ENCODE measurements at places on chromosomes 3 and 15. TPM values are rescaled to one million over a fixed set of nuclear protein-coding genes. Genes with fewer than 3 reads are reported as not detected.

GRCh38 chr3:186886202-186886981 lies 43.9 kb downstream of the ADIPOQ start:
- H3K4me3 ChIP-seq: no peak overlapping the region
- no peaks in the 10 kb centered on the region for H3K36me3 ChIP-seq
- peaks cover 9% of the 10 kb centered on the region for H3K27me3 ChIP-seq
- DNase-seq: no peak

DNA sequence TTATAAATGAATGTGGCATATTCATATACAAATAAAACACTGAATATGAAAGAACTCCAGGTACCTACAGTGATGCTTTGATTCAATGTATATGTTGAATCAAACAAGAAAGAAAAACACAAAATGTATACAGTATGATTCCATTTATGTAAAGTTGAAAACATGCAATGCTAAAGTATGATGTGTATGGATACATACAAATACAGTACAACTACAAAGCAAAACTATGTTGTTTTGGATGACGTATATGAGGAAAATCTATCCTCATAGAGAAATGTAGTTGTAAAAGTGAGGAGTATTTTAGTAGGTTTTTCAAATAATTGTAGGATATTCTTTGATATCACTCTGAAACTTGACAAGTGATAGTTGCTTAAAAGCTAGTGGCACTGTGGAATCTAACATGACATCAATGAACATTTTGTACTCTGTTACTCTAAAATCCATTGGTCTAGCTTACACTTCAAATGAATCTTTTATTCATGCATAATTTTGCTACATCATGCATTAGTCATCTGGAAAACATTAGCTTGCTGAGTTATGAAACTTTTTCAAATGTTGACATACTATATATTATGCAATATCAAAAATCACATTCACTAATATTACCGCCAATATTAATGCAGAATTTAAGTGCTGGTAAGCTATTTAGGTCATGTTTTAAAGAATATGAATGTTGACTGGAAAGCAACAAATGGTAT lies 278.1 kb upstream of the CHRNA7 start:
- DNase-seq: peak; percentile 1
- no peak overlapping the region for H3K4me3 ChIP-seq
- H3K4me1 ChIP-seq: no peaks in the 10 kb centered on the region
- no peak overlapping the region for H3K27ac ChIP-seq
- H3K36me3 ChIP-seq: no peaks in the 10 kb centered on the region
- no peaks in the 10 kb centered on the region for H3K27me3 ChIP-seq

- H3K4me1 ChIP-seq: no peaks in the 10 kb centered on the region
- no peak overlapping the region for H3K4me3 ChIP-seq
- H3K27ac ChIP-seq: no peak overlapping the region
- H3K27me3 ChIP-seq: peaks cover 31% of the 10 kb centered on the region
- DNase-seq: no peak
- no peaks in the 10 kb centered on the region for H3K36me3 ChIP-seq
Measured at GRCh38 chr3:151093148-151093547, 7.7 kb downstream of the MED12L start.

DNA sequence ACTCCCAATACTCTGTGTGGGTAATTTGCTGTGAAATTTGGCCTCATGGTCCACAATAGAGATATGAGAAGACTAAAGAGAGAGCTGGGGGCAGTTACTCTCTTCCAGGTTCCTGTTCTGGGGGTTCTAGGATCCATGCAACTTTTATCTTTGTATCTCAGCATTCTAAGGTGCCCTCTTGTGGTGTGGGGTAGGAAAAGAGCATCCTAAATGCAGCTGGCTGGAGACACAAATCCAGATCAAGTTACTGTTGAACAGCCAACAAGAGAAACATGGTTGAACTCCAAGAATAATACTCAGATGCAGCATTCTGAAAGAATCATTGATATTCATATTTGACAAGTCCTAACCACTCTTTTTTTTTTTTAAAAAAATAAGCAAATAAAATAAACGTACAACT lies 238.2 kb downstream of the GREM1 start:
- no peak overlapping the region for H3K4me3 ChIP-seq
- peaks cover 37% of the 10 kb centered on the region for H3K4me1 ChIP-seq
- no peaks in the 10 kb centered on the region for H3K36me3 ChIP-seq
- DNase-seq: peak; percentile 95
- H3K27ac ChIP-seq: peak overlapping the region; percentile 92
- H3K27me3 ChIP-seq: no peaks in the 10 kb centered on the region

- peak overlapping the region; percentile 55 for H3K4me3 ChIP-seq
- DNase-seq: no peak
- peaks cover 29% of the 10 kb centered on the region for H3K27me3 ChIP-seq
- H3K36me3 ChIP-seq: no peaks in the 10 kb centered on the region
- peaks cover 1% of the 10 kb centered on the region for H3K4me1 ChIP-seq
Measured at GRCh38 chr3:124034016-124034843, 42.3 kb upstream of the ROPN1 start.

DNA sequence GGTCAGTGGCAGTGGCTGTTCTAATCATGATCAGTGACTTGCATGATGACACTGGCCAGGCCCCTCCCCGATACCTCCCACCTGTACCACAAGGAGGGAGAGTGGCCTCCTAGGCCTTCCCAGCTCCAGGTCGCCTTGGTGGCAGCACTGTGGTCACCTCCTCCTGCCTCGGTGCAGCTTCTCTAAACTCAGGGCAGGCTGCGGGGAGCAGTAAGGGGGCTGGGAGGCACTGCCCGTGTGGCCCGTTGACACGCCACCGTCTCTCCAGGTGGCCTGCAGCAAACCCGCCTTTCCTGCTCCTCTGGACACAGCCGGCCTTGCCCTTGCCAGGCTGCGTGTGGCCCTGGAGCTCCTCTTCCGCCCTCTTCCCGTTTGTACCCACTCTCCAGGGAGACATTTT lies 184.1 kb downstream of the XXYLT1 start:
- no peaks in the 10 kb centered on the region for H3K27me3 ChIP-seq
- no peaks in the 10 kb centered on the region for H3K36me3 ChIP-seq
- no peak overlapping the region for H3K4me3 ChIP-seq
- peaks cover 3% of the 10 kb centered on the region for H3K4me1 ChIP-seq
- no peak overlapping the region for H3K27ac ChIP-seq

DNA sequence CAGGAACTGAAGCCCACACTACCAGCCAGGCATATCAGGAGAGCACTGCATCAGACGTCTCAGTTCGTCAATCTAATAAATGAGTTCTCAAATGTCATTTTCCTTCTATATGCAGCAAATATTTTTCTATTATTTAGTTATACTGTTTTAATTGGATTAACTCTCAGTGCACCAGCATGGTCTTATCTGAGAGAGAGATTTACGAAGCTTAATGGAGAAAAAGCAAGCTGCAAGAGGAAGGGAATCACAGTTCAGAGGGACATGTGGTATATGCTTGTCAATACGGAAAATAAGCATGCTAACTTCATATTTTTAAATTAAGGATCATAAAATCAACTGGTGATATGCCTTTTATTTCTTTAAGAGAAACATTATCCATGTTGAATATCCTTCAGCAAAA lies 213.1 kb upstream of the NECTIN3 start:
- H3K27me3 ChIP-seq: no peaks in the 10 kb centered on the region

- H3K27ac ChIP-seq: no peak overlapping the region
- no peak overlapping the region for H3K4me3 ChIP-seq
- H3K4me1 ChIP-seq: no peaks in the 10 kb centered on the region
- no peaks in the 10 kb centered on the region for H3K27me3 ChIP-seq
Measured at GRCh38 chr3:147007736-147008245, 398.6 kb downstream of the ZIC4 start.

GRCh38 chr3:48601622-48601994 lies 6.5 kb upstream of the COL7A1 start:
- peaks cover 30% of the 10 kb centered on the region for H3K4me1 ChIP-seq
- no peak for DNase-seq
- no peak overlapping the region for H3K27ac ChIP-seq

GRCh38 chr3:97810779-97811390 lies 10.9 kb upstream of the CRYBG3 start:
- H3K36me3 ChIP-seq: no peaks in the 10 kb centered on the region
- H3K4me3 ChIP-seq: no peak overlapping the region
- H3K27me3 ChIP-seq: no peaks in the 10 kb centered on the region
- peak; percentile 38 for DNase-seq

The CKMT1B gene
- not detected for total RNA-seq

The C3orf62 gene
- total RNA-seq: 0.83 TPM

GRCh38 chr3:128071771-128072453 lies 19.7 kb downstream of the SEC61A1 start:
- H3K36me3 ChIP-seq: peaks cover 61% of the 10 kb centered on the region
- no peak overlapping the region for H3K27ac ChIP-seq
- DNase-seq: no peak
- no peaks in the 10 kb centered on the region for H3K27me3 ChIP-seq
- peaks cover 10% of the 10 kb centered on the region for H3K4me1 ChIP-seq

The PARP15 gene
- total RNA-seq: not detected

DNA sequence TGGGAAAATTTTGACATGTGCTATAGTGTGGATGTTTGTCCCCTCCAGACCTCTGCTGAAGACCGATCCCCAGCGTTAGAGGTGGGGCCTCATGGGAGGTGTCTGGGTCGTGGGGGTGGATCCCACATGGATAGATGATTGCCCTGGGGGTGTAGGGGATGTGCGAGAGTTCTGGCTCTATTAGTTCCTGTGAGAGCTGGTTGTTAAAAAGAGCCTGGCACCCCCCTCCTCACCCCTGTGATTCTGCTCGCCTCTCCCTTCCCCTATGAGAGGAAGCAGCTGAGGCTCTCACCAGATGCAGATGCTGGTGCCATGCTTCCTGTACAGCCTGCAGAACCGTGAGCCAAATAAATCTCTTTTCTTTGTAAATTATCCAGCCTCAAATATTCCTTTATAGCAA lies 67.4 kb downstream of the ATP10A start:
- H3K27ac ChIP-seq: no peak overlapping the region
- no peaks in the 10 kb centered on the region for H3K27me3 ChIP-seq
- H3K36me3 ChIP-seq: no peaks in the 10 kb centered on the region
- H3K4me3 ChIP-seq: no peak overlapping the region

GRCh38 chr3:4752201-4753072 lies 226.8 kb upstream of the BHLHE40 start:
- H3K36me3 ChIP-seq: no peaks in the 10 kb centered on the region
- no peak overlapping the region for H3K4me3 ChIP-seq
- peaks cover 4% of the 10 kb centered on the region for H3K4me1 ChIP-seq
- peak; percentile 10 for DNase-seq

DNA sequence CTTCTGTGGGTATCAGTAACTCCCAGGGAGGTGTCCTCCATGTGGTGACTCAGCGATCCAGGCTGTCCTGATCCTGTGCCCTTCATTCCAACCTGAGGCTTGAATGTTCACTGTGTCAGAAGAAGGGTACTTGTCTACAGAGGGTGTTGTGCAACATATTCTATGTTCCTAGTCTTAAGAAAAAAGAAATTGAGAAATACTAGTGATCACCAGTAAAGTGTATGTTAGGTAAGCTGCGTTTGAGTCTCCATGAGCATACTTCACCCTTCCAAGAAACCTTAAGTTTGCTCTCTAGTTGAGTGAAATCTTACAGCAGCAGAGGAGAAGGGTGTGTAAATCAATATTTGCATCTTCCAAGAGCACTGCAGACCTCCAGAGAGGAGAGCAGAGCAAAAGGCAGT lies 122.2 kb upstream of the SLC24A5 start:
- no peaks in the 10 kb centered on the region for H3K36me3 ChIP-seq
- DNase-seq: no peak
- no peak overlapping the region for H3K27ac ChIP-seq
- peaks cover 2% of the 10 kb centered on the region for H3K27me3 ChIP-seq
- H3K4me3 ChIP-seq: no peak overlapping the region
- H3K4me1 ChIP-seq: no peaks in the 10 kb centered on the region

- no peaks in the 10 kb centered on the region for H3K36me3 ChIP-seq
- peaks cover 2% of the 10 kb centered on the region for H3K4me1 ChIP-seq
- H3K4me3 ChIP-seq: no peak overlapping the region
- no peak for DNase-seq
Measured at GRCh38 chr3:124298951-124299350, 307.0 kb upstream of the ROPN1 start.

The CADM2 gene
- not detected for total RNA-seq

The PIERCE2 gene
- 0.36 TPM for total RNA-seq

DNA sequence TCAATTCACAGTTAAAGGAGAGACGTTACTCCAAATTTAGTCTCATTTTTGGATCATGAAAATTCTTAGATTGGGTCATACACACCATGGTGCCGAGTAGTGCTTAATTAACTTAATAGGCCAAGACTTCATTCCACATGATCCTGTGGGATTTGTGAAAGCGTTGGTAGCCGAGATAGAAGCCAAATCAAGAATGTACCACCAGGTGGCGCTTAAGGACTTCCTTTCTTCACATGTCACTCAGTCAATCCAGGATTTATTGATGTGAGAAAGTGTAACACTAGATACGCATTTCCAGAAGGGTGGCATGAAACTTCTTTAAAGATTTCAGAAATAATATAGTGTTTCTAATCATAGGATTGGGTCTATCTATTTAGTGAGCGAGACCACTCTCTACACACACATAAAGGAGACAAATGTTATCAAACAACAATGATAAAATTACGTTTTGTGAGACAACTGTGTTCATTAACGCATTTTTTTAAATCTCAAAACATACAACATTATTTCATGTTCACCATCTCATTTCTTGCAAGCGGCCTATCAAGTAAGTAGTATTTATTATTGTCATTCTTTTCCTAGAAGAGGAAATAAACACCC lies 436.1 kb downstream of the CHL1 start:
- H3K27me3 ChIP-seq: no peaks in the 10 kb centered on the region
- H3K36me3 ChIP-seq: no peaks in the 10 kb centered on the region
- no peaks in the 10 kb centered on the region for H3K4me1 ChIP-seq
- no peak overlapping the region for H3K4me3 ChIP-seq
- DNase-seq: peak; percentile 18
- no peak overlapping the region for H3K27ac ChIP-seq

DNA sequence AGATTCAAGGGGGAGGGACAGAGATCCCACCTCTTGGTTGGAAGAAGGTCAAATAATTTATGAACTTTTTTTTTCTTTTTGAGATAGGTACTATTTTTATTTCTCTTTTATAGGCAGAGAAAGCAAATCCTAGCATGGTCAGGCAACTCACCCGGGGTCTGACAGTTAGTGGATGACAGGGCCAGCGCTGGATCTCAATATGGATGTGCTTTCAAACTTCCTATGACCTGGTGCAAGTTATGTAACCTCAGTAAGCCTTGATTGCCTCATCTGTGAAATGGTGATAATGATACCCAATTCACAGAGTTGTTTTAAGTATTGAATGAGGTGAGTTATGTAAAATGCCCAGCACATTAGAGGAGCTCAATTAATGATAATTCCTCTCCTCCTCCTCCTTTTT lies 86.8 kb upstream of the MEF2A start:
- no peak for DNase-seq
- no peak overlapping the region for H3K4me3 ChIP-seq
- no peak overlapping the region for H3K27ac ChIP-seq

The VGLL4 gene
- 34.2 TPM for total RNA-seq

The CCDC39 gene
- total RNA-seq: not detected

DNA sequence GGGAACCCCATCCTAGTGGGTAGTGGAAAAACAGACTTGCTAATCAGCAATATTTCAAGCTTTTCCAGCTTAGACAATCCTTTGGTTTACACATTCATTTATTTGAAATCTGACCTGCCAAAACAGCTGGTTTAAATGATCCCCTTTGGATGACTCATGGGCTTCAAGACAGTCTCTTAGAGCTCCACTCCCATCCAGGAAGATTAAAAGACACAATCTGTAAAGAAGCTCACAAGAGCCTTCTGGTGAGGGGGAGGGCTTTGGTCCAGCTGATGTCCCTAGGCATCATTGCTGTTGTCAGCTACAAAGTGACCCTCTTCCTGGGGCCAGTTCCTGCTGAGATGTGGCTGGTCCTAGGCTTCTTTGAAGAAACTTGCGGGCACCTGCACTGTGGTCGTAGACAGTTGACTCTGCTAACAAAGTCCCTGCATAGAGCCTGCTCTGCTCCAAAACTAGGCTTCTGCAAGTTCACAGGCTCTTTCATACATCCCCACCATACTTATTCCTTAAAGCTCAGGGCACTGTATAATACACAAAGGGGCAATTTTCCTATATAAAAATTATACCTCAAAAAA lies 73.7 kb downstream of the IGSF11 start:
- H3K27ac ChIP-seq: no peak overlapping the region
- no peaks in the 10 kb centered on the region for H3K36me3 ChIP-seq
- H3K27me3 ChIP-seq: no peaks in the 10 kb centered on the region
- H3K4me3 ChIP-seq: no peak overlapping the region
- no peaks in the 10 kb centered on the region for H3K4me1 ChIP-seq

Data from IMR-90 (cell line).